A549 treated with RU486 at 1 μM for 4 hours (cell line): ENCODE measurements at places on chromosomes 11 and 22. TPM values are rescaled to one million over a fixed set of nuclear protein-coding genes. Genes with fewer than 3 reads are reported as not detected.

OR8D1 gene
- not detected in 5 replicates for total RNA-seq

RASD2 gene
- total RNA-seq: 0.89 to 1.8 TPM (median 1.1 TPM) in 5 replicates

KRTAP5-11 gene
- total RNA-seq: not detected in 5 replicates

CABP4 gene
- not detected in 5 replicates for total RNA-seq

DYNC2H1 gene
- 5.9 to 8.9 TPM (median 6.1 TPM) in 5 replicates for total RNA-seq
